ENCODE measurements at places on chromosomes 11 and 22.

DNA sequence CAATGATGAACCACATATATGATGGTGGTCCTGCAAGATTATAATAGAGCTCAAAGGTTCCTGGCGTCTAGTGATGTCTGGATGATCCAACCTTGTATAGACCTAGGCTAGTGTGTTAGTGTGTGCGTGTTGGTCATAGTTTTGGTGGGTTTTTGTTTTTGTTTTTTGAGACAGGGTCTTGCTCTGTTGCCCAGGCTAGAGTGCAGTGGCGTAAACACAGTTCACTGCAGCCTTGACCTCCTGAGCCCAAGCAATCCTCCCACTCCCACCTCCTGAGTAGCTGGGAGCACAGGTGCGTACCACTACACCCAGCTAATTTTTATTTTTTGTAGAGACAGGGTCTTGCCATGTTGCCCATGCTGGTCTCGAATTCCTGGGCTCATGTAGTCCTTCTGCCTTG is 9.4 kb downstream of the CASTOR1 start:
- no peak for DNase-seq

- peak; percentile 25 for DNase-seq
Measured at GRCh38 chr11:47270331-47271271, 668 bp downstream of the MADD start.

- DNase-seq = peak; percentile 12
Measured at GRCh38 chr11:122637541-122637940, 18.0 kb upstream of the UBASH3B start.

GRCh38 chr22:30187529-30188407 is 58.8 kb downstream of the LIF start:
- peak; percentile 30 for DNase-seq

- DNase-seq = no peak
Measured at GRCh38 chr11:108351468-108351867, 115.9 kb downstream of the C11orf65 start.

DNA sequence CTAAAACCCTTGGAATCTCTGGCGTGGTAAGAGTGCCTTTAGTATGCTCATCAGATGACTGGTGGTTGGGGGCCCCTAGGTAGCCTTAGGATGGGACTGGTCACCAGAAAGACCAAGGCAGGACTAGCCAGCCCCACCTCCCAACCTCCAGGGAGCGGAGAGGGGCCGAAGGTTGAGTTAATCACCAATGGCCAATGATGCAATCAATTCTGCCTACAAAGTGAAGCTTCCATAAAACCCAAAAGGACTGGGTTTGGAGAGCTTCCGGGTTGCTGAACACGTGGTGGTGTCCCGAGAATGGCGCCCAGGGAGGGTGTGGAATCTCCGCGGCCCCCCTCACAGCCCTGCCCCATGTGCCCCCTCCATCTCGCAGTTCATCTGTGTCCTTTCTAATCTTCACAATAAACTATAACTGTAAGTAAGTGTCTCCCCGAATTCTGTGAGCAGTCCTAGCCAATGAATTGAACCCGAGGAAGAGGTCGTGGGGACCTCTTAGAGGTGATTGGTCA is 66.4 kb upstream of the SLC22A12 start:
- DNase-seq = no peak

- DNase-seq = no peak
Measured at GRCh38 chr11:1699771-1700170, 2.8 kb downstream of the KRTAP5-6 start.

DNA sequence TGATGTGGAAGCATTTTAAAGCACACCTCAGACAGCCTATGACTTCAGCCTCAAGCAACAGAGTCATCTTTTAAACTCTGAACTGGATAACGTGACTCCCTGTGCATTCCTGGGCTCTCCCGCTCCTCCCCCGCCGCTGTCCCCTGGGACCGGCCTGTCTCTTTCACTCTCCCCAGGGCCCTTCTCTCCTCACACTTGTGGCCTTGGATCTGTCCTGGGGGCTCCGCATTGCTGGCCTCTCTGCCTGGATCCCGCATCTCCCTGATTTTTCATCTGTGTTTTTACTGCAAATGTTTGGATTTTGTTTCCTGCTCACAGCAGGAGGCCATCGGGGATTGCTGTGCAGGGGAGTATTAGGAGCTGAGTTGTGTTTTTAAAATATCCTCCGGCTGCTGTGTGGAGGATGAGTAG is 15.4 kb downstream of the C11orf24 start:
- DNase-seq = no peak

- DNase-seq = no peak
Measured at GRCh38 chr11:31337806-31338205, 31.7 kb downstream of the DCDC1 start.

DNA sequence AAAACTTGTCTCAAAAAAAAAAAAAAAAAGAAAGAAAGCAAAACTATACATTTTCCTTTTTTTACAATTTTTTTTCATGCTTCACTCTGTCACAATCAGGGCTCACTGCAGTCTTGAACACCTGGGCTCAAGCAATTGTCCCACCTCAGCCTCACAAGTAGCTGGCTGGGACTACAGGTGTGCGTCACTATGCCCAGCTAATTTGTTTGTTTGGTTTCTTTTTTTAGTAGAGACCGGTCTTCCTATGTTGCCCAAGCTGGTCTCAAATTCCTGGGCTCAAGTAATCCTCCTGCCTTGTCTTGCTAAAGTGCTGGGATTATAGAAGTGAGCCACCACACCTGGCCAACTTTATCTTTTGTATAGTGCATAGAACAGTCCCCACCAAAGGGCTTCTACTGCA is 15.0 kb upstream of the CXCR5 start:
- no peak for DNase-seq

- peak; percentile 4 for DNase-seq
Measured at GRCh38 chr22:35840302-35840739, 122.6 kb downstream of the APOL5 start.

DNA sequence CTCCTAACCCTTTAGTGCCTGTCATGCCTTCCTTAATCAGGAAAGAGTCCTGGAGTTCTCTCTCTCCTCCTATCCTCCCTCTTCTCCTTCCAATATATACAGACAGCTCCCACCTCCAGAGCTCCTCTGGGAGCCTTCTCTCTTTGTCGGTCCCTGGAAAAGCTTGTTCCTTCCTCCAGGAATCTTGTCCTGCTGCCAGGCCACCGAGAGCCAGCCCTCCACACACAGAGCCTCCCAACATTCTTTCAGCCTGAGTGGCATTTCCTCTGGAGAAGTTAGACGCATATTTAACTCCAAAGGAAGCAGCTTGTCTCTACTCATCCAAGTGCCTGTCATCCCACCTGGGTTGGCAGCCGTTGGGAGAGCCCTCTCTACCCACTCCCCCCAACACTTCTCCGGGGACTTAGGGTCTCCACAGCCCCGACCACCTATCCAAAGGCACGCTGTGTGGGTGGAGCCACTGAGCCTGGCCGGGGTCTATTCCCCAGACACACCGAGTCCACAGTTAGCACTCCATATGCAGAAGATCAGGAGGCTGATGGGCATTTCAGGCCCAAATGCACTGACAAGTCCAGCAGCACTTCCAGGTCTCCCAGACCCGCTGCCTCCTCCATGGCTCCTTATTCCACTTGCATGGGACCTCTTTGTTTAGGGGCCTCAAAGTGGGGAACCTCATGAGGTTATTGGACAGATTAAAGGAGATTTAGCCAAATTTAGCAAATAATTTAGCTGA is 31.1 kb downstream of the DKK3 start:
- no peak for DNase-seq

GRCh38 chr11:66809592-66809991 is 33.6 kb upstream of the RCE1 start:
- DNase-seq = no peak

- DNase-seq = no peak
Measured at GRCh38 chr11:70912226-70912840, 340.0 kb downstream of the SHANK2 start.

GRCh38 chr11:134119094-134119493 is 50.2 kb downstream of the JAM3 start:
- DNase-seq = no peak

DNA sequence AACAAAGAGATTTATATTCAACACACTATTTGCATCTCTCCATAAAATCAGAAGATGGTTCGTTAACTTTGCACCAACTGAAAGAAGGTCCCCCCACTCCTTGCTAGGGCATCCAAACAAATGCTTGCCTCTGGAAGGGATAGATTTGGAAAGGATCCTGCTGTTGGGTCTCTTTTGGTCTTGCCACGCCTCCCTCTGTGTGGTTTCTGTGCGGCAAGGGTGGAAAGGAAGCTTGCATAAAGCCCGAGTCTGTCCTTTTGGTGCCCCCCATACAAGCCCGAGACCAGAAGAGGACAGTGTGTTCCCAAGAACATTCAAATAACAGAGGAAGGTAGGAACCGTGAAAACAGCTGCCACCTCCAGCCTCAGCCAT is 15.1 kb downstream of the SCGB1A1 start:
- DNase-seq = no peak

- DNase-seq = peak; percentile 54
Measured at GRCh38 chr11:111540114-111540936, at the start of gene LAYN. Gene LAYN, plus strand, starts transcription at chr11:111540720. Its CDS starts 124 bp downstream, at chr11:111540844.

- DNase-seq = no peak
Measured at GRCh38 chr11:109971184-109971523, 122.0 kb upstream of the ZC3H12C start.

DNA sequence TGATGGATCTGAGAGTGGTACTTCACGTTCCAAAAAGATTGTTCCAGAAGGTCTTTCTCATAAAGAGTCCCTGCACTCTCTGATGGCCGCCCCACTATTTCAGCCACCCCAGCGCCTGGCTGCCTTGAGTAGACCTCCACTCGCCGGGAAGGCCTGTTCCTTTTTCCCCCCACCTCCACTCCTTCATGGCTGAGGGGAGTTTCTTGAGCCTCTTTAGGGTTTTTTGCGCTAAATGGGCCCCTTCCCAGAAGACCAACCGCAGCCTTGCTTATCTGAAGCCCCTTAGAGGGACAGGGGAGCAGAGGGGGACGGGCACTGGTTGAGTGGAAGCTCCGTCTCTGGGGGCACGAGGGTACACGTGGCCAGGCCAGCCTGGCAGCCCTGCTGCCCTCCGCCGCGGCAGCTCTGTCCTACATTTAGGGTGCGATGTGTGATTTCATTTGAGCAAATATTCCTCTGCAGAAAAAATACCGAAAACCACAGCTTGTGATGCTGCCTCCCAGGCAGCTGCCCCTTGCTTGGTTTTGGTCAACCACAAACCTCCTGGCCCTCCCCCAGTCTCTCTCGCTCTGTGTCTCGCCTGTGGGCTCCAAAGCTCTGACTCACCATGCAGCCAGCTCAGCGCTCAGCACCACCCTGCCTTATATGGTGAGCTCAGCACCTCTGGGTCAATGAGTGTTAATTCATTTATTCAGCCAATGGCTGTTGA is 88.7 kb downstream of the TP53I11 start:
- DNase-seq = peak; percentile 78

- no peak for DNase-seq
Measured at GRCh38 chr11:34182921-34183685, 77.7 kb downstream of the NAT10 start.

DNA sequence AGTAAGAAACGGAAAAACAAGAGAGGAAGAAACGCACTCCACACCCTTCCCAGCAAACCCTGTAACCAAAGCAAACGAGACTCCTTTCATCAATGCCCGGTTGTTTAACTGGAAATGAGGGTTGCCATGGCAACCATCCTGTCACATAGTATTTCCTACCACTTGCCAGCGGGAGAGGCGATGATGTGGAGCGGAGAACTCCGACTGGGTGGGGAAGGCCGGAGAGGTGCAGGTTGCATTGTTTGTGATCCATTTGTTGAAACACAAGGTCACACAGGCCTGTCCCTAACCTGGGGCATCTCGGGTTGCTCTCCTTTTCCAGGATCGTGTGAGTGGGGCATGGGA is 609.9 kb downstream of the BUD13 start:
- no peak for DNase-seq

DNA sequence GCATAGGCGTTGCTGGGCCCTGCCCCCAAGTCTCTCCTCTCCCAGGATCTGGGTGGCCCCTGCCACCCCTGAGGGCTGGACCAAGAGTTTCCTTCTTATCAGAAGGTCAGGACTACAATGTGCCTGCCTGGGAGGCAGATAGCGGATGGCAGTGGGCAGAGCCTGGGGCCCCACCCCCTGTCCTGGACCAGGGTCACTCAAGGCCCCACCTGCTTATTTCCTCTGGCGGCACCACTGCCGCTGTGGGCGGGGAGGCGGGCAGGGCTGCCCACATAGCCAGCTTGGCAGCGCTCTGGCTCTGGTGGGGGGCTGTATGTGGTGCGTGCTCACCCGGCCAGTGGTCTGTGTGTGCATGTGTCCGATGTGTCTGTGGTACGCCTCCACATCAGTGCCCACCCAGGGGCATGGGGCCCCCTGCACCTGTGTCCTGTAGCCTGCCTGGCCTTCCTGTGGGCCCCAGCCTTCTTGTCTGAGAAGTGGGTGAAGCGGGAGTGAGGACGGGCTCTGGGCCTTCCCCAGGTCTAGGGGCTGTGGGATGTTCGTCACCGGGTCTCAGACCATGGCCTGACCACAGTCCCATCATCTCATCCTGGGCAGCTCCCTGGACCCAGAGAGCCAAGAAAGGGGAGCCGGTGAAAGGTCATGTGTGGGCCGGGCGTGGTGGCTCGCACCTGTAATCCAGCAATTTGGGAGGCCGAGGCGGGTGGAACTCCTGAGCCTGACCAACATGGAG is 3.0 kb downstream of the GAS2L1 start:
- no peak for DNase-seq

GRCh38 chr11:61963282-61964057 is 4.0 kb downstream of the FTH1 start:
- no peak for DNase-seq

DNA sequence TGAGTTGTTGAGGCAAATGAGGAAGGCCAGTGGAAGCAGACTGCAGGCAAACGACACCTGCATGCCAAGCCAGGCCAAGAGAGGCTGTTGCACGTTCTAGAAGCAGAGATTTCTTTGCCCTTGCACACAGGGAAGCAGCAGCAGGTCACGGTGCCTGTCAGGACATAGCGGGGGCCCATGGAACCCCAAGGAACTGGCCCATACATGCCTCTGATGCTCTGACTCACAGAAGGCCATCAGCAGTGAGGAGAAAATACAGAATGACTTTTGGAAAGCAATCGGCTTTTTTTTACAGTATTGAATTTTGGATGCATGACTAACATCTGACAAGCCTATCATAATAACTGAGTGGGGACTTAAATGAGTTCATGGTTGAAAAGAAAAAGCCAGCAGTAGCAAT is 123.9 kb downstream of the MPPED1 start:
- DNase-seq = no peak

DNA sequence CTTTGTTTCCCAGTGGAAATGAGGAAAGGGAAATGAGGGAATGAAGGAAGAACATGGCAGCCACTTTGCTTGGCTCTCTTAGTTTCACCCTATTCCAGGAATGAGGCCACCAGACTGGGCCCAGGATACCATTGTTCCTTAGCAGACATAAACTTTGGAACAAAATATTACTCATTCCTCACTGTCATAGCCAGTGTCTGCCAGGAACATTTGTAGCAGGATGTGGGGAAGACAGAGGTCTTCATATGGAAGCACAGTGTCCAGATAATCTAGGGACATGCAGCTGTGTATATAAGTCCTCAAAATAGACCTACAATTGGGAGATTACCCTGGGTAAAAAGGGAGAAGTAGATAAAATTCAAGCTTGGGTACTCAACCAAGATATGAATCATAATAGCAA is 15.2 kb upstream of the FUT4 start:
- DNase-seq = no peak

All from CD4-positive, alpha-beta T cell treated with Interleukin-17A for 4 hours (primary cell).